ENCODE measurements at places on chromosomes 3 and 15. TPM values are rescaled to one million over a fixed set of nuclear protein-coding genes. Genes with fewer than 3 reads are reported as not detected.

DNA sequence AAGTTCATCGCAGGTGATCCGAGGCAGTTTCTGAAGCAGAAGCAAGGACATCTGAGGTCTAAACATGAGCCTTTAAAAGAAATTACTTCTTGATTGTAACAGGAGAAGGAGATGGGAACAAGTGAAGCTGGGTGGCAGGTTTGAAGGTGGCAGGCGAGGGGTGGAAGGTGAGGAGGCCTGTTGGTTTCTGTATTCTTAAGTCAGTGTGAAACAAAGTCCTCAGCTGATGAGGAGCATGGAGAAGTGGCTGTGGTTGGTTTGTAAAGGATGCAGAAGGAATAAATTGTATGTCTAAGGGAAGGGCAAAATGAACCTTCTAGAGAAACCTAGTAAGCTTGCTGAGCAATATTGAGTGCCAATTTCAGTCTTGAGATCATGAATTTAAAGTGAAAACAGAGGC, 298.8 kb downstream of the CHST2 start:
- DNase-seq: no peak

DNA sequence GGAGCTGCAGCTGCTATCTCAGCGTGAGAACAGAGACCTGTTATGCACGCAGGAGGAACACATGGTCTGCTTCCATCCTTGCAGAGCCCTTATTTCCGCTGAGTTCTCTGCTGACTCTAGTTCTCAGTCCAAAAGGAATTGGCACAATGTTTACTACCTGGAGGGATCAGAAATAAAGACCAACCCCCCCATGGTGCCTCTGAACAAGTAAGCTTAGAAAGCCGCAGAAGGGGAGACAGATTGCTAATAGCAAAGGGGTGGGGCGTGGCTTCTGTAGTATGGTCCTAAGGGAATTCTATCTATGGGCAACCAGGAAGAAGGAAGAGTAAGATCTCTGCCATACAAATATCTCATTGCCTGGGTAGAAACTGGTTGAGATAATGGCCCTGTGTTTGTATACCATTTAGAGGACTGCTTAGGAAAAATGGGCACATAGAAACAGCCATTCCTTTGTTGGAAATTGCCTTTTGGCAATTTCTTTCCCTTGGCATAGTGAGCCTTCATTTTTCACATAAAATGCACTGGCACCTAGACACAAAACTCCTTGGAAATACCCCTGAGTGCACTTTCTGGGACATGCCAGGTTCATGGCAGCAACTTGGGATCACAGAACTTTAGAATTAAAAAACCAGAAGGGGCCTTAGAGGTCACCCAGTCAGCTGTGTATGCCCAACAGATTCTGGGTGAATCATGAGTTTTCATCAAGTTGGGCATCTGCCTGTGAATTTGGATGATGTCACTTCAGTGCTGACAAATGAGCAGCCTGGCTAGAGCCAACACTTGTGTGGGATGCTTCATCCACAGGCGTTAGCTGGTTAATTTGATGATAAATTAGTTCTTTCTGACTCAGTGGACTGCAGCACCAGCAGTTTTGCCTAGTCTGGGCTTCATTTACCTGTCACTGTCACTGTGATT, 57.4 kb upstream of the STXBP5L start:
- no peak for DNase-seq

CAPN3 gene
- 1.9 TPM for polyA plus RNA-seq

- no peak for DNase-seq
These were observed 63.6 kb downstream of the OSBPL10 start for GRCh38 chr3:31917303-31918005.

DNA sequence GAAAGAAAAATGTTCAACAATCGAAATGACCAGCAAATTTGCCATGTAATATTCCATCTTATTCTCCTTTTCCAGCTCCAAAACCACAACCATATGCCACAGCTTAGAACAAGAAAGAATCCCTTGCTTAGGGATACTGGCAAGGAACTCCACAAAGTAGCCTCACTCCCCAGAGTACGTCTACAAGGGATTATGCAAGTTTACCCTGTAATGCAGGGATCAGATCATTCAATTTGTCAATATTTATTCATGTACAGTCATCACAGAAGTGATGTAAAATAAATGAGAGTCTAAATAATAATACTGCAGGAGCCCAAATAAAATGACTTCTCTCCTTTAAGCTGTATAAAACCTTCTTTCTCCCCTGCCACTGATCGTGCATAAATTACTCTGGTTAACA, 23.5 kb upstream of the MYO1E start:
- no peak for DNase-seq

DNA sequence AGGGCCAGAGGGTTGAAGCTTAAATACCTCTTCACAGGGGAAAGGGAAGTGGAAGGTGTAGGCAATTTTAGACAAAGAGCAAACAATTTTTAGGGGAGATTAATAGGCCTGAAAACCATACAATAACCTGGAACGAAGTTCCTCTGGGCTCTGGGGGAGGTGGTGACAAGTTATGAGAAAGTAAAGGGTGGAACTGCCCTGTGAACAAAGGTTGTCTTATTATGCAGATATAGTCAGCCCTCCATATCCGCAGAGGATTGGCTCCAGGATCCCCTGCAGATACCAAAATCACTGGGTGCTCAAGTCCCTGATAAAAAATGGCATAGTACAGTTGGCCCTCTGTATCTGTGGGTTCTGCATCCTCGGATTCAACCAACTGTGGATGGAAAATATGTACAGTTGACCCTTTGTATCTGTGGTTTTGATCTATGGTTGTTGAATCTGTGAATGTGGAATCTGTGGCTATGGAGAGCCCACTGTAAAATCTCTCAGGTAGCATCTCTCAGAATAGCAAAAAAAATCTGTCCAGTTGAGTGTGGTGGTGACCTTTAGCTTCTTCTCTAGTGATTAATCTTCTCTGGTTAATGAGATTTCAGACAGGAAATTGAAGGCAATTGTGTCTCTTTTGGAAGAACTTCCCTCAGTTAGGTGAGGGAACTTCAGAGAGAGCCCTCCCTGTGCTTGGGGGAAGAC, 40.2 kb downstream of the CLEC3B start:
- no peak for DNase-seq

DNA sequence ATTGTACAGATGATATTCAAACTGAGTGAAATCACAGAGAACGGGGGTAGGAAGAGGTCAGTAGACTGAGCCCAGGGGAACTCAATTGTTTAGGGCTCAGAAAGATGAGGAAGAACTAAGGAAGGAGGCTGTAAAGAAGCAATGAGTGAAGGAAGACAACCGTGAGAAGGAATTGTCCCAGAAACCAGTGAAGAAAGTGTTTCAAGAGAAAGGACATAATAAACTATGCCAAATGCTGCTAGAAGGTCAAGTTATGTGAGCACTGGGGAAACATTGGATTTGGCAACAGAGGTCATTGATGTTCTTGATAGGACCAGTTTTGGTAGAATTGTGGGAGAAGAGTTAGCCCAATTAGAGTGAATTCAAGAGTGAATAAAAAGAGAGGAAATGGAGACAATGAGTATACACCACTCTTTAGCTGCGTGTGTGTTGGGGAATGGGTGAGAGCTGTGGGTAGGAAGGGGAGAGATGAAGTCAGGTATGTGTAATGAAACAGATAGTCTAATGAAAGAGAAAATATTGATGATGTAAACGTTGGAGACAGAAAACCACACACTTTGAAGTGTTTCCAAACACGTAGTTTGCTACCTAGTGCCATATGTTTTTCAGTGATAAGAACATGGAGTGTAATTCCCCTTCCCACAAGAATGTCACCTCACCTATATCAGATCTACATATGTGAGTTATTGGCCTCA, 42.5 kb upstream of the MME start:
- no peak for DNase-seq

DNA sequence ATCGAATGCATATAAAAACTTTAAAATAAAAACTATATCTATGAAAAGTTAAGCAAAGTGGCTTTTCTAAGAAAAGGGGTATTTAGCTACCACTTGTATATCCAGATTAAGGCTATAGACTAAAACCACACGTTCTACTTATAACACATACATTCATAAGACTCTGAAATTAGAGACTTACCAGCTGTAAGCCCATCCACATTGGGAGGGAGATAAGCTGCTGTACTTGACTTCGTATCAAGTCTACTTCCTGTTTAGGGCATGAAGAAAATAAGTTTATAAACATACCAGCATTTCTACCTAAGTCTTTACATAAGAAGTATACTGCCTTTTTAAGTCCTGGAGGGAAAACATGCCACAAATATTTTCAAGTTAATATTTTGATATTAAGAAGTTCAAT, 27.7 kb downstream of the AQR start:
- no peak for DNase-seq

All from SK-N-SH (cell line).